ENCODE measurements at places on chromosomes 6 and 20. TPM values are rescaled to one million over a fixed set of nuclear protein-coding genes. Genes with fewer than 3 reads are reported as not detected.

The ADAM33 gene
- 2.4 TPM for total RNA-seq

- H3K4me3 ChIP-seq, result peak within 1 kb of the TSS; percentile 12
- H3K36me3 ChIP-seq, result no peaks in the 10 kb centered on the region
- no peaks in the 10 kb centered on the region for H3K27me3 ChIP-seq
- DNase-seq, result peak; percentile 69
Observed at GRCh38 chr20:768426-768978, at the start of gene SLC52A3. Gene SLC52A3, minus strand, starts transcription at chr20:768500. Its CDS starts 2,726 bp downstream, at chr20:765774.

DNA sequence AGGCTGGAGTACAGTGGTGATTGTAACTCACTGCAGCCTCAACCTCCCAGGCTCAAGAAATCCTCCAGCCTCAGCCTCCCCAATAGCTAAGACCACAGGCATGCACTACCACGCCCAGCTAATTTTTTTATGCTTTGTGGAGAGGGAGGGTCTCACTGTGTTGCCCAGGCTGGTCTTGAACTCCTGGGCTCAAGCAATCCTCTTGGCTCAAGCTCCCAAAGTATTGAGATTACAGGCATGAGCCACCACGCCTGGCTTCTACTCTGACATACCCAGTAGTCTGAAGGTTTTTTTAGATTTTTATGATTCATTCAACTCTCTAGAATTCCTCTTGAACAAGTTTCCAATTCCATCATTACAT, 1.3 kb upstream of the ARHGAP18 start:
- H3K4me1 ChIP-seq, result peaks cover 20% of the 10 kb centered on the region
- H3K36me3 ChIP-seq, result no peaks in the 10 kb centered on the region
- no peak overlapping the region for H3K4me3 ChIP-seq
- no peak for DNase-seq

GRCh38 chr20:46060301-46060881, 29.4 kb downstream of the NCOA5 start:
- H3K27me3 ChIP-seq, result peaks cover 14% of the 10 kb centered on the region
- no peak overlapping the region for H3K27ac ChIP-seq
- no peak overlapping the region for H3K4me3 ChIP-seq
- H3K4me1 ChIP-seq, result peaks cover 42% of the 10 kb centered on the region

GRCh38 chr6:34817446-34817845, 25.6 kb downstream of the BLTP3A start:
- H3K4me3 ChIP-seq, result no peak overlapping the region
- peaks cover 17% of the 10 kb centered on the region for H3K4me1 ChIP-seq
- peak overlapping the region; percentile 59 for H3K27ac ChIP-seq
- no peak for DNase-seq
